ENCODE measurements at places on chromosomes 6 and 20.

DNA sequence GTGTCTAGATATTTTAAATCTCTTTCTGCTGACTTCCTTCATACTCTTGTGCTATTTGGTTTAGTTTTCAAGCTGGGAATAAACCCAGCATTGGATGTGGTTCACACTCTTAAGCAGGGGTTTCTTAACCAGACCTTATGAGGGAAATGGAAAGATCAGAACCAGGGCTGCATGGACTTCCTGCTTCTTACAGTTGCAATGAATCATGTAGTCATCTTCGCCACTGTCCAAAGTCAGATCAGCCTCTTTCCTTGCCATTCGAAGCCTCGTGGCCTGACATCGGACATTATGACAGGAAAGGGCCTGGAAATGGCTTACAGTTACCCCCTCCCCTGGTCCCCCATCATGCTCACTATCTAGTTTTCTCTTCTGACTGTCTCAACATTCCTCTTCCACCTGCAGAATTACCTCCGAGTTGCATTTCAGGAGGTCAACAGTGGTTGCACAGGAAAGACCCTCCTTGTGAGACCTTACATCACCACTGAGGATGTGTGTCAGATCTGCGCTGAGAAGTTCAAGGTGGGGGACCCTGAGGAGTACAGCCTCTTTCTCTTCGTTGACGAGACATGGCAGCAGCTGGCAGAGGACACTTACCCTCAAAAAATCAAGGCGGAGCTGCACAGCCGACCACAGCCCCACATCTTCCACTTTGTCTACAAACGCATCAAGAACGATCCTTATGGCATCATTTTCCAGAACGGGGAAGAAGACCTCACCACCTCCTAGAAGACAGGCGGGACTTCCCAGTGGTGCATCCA, 16.8 kb upstream of the NAA20 start:
- no peak for DNase-seq

- no peak for DNase-seq
Measured at GRCh38 chr20:25197183-25197869, 1.8 kb downstream of the ENTPD6 start.

- DNase-seq, result no peak
Measured at GRCh38 chr20:10002866-10003265, 31.9 kb upstream of the ANKEF1 start.

DNA sequence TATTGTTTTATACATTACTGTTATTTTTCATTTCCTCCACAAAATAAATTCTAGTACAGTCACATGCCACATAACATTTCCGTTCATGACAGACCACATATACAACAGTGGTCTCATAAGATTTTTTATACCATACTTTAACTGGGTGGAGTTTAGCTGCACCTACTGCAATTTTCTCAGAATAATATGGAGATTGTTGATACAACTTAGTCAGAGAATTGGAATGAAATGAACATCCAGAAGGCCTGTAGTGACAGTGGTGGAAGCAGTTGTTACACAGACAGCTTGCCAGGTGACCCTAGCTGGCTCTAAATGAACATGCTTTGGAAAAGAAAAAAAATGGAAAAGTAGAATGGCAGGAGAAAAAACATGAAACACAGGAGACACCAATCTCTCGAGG, 183.2 kb upstream of the TCF21 start:
- DNase-seq, result no peak

DNA sequence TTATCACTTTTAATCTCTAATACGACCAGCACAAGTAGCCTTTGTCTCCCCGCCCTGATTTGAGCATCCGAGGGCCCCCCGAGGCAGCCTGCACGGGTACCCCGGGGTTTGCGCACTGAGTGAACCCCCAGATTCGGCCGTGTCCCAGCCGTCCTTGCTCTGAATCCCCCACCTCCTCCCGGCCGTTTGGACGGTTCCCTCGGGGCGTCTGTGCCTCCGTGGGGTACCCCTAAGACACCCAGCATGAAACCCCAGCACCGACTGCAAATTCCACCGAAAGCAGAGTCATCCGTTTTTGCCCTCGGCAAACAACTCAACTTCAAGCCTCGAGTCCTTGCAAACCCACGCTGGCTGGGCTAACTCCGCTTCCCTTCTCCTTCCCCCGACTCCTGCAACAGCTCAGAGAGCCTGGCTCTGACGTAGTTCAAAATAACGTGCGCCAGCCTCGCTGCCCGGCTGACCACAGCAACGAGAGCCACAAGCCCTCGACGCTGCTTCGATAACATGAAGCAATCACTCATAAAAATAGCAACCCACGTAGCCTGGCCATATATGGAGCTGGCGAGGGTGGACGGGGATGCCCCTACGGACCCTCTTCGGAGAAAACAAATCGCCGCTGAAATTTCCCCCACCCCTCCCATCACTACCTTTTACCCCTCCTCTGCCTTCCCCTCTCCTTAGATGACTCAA, 764 bp upstream of the SNAP25 start:
- no peak for DNase-seq

GRCh38 chr6:51024126-51024525, 205.5 kb downstream of the TFAP2B start:
- DNase-seq, result no peak

DNA sequence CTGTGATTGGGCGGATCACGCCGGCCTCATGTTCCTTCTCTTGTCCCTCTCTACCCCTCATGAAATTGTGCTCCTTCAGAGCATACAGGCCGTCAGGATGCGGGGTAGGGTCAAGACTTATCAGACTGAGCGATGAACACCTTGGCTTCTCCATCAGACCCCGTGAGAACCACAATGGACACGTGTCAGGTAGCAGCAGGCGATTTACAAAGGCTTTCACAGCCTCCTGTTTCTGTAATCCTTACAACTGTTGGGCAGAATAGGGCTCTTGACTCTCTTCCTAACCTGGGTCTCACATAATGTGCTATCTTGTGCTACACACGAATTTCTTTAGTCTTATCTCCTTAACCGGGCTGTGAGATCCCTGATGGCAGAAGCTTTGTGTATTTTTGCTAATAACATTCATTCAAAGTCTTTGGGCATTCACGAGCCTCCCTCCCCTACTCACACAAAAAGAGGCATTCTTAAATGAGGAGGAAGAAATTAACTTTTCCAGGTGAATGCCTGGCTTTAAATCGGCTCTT, 122.9 kb upstream of the SLC22A23 start:
- no peak for DNase-seq

DNA sequence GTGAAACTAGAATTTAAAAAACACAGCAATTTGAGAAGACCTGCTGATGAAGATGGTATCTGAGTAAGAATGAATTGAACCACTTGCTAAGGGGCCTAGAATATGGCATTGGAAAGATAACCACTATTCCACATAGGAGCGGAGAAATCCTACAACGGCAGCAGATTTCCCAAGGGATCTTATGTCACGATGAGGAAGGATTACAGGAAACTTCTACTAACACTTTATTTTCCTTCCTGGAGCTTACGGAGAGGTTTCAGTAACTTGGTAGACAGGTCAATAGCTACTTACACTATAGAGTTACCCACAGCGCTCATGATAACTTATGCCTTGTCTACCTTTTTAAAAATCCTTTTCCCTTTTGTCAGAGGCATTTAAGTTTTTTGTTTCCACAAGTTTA, 11.8 kb upstream of the TCF21 start:
- DNase-seq, result no peak

GRCh38 chr20:51500311-51500710, 42.2 kb downstream of the NFATC2 start:
- DNase-seq, result no peak

DNA sequence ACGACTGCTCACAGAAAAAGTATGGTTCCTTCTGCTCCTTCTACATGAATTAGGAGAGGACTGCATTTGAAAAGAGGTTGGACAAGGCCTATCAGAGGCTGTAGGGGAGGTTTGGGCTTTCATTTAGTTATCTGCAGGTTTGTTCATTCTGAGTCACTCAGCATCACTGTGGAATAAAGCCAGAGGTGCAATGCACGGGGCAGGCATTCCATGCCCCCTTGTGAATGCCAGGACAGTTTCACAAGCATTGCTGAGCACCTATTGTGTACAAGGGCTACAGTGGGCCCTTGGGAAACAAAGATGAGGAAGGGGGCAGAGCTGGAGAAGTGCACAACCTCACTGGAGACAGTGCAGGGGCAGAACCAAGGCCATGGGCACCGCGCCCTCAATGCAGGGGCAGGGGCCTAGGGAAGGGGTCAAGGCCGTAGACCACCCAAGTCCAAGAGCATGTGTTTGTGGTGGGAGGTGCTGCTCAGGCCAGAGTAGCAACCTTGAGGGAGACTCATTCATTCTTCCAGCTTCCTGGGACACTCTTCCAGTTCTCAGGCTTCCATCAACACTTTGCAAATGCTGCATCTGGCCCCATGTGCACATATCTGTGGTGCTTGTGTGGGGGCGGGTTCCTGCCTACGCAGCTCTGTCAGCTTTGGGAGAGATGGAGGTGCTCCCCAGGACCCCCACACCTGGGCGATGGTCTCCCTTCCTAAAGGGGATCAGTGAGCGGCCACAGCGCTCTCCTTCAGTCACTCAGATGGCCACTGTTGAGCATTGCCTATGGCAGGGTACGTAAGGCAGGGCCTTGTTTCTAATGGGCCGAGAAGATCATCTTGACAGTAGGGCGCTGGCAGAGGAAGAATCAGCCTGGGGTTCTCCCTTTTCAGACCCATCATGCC, 204.5 kb downstream of the SYNDIG1 start:
- DNase-seq, result no peak

DNA sequence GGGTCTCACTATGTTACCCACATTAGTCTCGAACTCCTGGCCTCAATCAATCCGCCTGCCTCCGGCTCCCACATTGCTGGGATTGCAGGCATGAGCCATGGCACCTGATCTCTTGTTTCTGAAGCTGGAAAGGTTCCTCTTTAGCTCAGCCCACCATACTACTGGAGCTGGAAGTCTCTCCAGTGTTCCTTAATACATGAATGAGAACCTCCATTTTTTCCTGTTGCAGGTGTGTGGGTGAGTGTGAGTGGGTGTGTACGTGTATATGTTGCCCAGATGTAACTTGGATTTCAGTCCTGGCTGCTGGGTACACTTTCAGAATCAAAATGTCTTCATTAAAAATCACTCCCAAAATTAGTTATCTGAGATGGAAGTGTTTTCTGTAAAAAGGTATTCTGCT, 11.1 kb downstream of the PNPLA1 start:
- no peak for DNase-seq

DNA sequence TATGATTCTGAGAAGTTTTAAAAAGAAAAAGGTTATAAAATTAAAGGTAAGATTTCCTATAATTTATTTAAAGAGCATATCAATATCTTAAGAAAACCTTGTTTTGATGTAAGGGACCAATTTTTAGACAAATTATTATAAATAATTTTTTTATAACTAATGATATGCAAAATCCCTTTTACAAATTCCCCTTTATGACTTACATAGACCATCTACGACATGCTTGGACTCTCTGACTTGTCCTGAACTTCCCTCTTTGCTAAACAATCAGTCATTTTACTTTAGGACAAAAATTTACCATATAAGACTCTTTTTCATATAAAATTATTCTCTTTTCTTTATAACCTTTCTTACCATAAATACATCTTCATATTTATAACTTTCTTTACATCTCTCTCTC, 15.3 kb upstream of the ANGPT4 start:
- no peak for DNase-seq

GRCh38 chr6:149050160-149050559, 267.4 kb upstream of the TAB2 start:
- DNase-seq, result no peak

DNA sequence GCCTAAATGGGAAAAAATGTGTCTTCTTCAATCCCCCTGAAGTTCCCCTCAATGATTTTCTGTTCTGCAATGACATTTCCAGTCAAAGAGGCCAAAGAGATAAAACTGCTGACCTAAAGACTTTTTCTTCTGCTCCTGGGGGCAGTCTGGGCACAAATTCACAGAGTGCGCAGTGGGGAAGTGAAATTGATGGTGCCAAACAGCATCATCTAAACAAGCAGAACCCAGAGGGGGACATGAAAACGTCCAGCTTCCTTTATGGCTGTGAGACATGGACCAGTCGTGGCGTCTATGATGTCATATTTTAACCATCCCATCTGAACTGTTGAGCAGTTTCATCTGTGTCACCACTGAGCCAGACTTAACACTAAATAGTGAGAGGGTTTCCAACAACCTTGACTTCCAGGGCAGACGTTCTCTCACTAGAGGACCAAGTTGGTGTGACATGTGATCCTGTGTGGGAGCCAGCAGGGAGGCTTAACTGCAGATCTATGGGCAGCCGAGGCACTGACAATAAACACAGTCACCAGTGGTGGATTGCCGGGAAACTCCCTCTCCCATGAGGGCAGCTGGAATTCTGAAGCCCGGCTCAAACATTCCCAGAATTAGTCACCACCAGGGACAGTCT, 12.4 kb downstream of the SCML4 start:
- no peak for DNase-seq

DNA sequence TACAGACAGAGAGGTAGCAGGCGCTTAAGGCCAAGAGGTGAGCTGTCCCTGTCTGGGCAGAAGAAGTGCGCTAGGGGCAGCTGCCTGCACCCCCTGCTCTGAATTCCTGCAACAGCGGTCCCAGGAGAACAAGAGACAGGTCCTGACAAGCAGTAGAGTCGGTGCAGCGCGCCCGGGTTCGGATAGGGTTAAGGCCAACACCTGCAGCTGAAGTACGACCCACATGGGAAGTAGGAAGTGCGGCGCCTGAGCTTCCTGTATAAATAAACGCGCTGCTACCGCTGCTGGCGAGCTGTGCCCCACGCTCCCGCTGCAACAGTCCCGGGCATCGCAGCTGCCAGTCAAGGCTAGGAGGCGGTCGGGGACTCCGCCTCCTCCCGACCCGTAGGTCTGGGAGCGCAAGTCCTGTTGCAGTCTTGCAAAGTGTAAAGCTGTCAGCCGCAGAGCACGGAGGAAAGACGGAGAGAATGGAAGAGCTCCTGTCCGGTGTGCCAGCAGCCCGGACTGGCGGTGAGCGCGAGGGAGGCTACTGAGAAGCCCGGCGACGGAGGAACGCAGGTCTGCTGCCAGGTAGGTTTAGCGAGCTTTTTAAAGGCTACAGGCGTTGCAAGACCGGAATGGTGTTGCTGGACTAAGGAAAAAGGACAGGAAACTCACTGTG, at the start of gene RNF144B:
Gene RNF144B (plus strand): TSS at position 290 of the 661 bp plus-strand sequence. CDS start 12,185 bp downstream, outside the sequence.
- DNase-seq, result peak; percentile 29

DNA sequence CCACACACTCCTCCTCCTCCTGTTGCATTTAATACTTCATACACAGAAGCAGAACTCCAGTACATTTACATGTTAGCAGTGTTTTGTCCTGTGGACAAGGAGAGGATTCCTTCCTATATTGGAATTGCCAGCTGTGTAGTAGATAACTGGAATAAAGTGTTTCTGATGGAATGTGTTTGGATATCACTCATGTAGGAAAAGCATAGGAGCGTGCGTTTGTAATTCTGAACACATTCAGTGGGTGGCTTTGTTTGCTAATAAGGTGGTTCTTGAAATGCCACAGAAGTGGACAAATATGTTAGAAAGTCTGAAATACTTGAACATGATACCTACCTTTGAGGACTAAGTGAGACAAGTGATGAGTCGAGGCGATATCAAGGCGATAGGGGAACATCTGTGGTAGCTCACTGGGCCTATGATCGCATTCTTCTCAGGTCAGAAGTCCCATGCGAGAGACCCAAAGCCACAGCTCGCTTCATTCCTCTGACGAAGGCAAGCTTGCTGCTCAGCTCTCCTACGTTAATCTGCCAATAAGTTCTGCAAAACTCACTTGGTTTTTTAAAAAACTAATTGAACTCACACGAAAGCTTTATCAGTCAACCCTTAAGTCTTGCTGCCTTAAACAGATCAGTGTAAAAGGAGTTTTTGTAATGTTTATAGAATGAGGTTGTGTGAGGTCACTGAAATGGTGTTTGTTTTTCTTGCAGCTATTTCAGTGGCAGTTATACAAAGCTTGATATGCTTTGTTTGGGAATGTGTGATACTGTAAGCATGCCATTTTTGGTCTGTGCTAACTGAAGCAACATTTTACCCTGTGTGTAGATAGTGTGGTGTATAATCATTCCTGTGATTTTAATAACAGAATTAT, 159.9 kb downstream of the SOX4 start:
- no peak for DNase-seq

All from stimulated activated CD8-positive, alpha-beta memory T cell treated with anti-CD3 and anti-CD28 coated beads, Interleukin-2, amount 100 ng/mL, for 1 hour (primary cell).